HFF-Myc (cell line): ENCODE measurements at places on chromosomes 2 and 18.

- DNase-seq = peak; percentile 59
Observed at GRCh38 chr2:23480957-23481797, 96.2 kb downstream of the KLHL29 start.

GRCh38 chr2:124536591-124536990 lies 511.5 kb downstream of the CNTNAP5 start:
- DNase-seq = no peak

DNA sequence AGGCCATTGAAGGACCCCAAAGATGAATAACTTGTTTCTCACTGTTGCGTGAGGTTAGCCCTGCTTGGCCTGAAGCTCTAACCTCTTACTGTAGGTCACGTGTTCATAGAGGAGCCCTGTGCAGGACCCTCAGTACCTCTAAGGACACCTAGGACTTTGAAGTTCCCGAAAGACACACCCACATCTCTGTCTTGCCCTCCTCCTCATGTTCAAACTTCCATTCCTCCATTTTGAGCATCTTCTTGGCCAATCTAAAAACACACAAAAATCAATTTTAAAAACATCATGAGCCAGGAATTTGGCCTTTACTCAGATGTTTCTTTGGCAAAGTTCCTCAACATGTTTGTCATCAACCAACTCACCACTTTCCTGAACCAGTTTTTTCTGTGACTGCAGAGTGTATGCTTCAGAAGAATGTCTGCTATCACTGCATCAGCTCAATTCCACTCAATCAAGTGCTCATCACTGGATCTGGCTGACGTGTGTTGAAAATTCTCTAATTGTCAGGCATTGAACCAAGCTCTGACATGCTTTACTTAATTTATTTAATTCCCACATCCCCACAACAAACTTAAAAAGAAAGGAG lies 101.6 kb downstream of the AP1S3 start:
- peak; percentile 60 for DNase-seq

DNA sequence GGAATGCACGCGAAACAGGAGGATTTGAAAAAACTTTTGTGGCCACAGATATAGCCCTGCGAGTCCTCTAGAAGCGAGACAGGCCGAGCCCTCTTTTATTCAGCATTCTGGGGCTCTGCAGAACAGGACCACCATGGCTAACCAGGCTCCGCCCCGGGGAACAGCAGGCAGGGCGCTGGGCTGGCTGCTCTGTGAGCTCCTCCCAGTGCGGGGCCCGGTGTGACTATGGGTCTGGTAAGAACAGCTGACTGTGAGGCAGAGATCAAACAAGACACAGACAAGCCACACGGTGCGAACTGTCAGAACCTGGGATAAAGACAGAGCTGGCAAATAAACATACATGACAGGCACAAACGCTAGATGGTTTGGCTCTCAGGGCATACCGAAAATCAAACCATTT lies 15.5 kb downstream of the PXDN start:
- DNase-seq = no peak

DNA sequence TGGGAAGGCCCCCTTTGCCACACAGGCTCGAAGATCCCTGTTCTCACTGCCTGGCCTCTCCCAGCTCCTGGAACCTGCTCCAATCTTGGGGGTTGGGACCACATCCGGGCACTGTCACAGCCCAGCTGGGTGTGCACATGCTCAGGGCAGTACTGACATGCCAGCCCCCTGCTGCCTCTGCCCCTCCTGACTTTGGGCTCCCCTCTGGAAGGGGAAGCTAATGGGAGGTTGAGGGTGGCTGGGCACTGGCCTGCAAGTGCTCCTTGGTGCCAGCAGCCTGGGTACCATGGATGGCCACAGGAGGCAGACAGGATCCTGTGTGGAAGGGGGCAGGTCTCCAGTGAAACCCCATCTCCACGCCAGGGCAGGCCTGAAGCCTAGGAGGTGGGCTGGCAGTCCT lies 126.1 kb upstream of the NOL4 start:
- no peak for DNase-seq

DNA sequence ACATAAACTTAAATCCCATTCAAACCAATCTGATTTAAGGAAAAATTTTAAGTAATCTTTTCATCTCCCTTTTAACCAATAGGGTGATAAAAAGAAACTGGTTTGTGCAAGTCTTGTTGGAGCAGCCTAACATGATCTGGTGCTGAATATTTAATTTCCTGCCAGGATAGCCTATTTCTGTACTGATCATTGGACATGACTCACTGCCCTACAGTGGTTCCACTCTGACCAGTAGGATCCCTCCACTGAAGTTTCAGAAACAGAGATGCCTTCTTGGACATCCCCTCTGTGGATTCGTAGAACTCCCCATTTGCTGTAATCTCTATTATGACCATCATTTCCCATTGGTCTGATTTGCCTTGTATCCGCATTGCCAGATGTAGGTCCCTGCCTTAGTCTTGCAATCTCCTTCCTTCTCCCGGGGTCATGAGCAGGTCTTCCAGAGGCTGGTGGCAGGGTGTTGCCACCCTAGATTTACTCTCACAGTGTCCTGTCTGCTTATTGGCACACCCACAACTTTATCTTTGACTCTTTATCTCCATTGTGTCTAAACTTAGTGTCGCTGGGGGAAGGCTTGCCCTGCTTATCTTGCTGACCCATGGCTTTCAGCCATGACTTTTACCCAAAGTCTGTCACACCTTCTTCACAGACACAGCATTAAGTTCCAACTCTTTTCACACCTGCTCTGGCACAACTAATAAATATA lies 12.3 kb upstream of the SETBP1 start:
- no peak for DNase-seq

DNA sequence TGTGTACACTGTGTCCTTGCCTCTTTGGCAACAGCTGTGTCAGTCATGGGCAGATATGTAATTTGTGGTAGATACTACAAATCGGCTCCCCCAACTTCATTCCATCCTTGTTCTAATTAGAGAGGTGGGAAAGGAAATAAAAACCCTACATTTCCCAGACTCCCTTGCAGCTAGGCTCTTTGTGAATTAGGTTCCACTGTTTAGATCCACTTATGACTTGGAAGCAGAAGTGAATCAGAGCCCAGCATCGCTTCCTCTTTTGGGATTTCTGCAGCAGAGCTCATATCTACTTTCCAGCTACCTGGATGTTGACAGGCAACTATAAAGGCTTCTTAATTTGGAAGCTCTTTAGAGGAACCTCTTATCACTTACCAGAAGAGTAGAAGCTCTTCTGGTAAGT lies 34.1 kb upstream of the NARS1 start:
- no peak for DNase-seq

GRCh38 chr18:36415171-36415570 lies 117.7 kb downstream of the FHOD3 start:
- DNase-seq = no peak

- no peak for DNase-seq
Observed at GRCh38 chr2:13578547-13578946, 861.8 kb downstream of the TRIB2 start.

DNA sequence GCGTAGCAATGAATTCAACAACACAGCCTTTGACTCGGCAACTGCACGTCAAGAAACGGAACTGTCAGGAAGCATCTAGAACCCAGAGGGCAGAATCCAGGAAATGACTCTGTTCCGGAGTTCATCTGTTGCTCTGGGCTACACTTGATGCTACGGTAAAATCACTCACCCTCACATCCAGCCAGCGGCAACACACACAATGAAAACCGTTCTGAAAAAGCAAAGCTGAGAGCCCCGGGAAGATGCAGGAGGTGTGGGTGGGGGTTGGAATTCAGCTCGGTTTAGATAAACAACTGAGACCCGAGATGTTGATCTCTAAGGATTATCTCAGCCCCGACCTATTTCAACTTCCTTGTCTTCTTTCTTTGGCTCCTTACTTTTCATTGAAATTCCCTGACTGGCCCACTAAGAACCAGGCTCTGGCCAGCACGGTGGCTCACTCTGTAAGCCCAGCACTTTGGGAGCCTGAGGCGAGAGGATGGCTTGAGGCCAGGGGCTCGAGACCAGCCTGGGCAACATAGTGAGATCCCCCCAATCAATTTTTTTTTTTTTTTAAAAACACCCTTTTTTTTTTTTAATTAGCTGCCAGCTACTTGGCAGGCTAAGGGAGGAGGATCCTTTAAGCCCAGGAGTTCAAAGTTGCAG lies 13.3 kb upstream of the RAB17 start:
- DNase-seq = no peak

- no peak for DNase-seq
Observed at GRCh38 chr2:68970566-68971265, 3.7 kb upstream of the GKN1 start.

DNA sequence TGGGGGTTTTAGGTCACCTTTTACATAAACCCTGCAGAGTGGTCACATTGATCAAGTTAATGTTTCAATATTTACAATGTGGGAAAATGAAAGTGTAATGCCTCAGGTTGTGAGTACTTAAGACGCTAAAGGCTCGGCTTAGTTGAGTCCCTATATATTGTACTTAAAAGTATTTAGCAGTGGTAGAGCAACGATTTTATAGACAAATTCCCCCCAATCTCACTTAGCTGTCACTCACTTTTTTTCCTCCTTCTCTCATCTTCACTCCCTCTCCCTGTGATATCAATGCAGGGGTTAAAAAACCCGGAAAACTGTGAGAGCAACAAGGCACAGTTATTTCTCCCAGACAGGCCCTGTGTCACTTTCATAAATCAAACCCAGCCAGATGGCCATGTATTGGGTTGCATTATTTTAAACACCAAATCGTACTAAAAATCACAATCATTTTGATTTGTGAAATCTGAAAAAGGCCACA lies 5.4 kb downstream of the POU3F3 start:
- DNase-seq = no peak

GRCh38 chr18:59067873-59068272 lies 71.8 kb upstream of the SEC11C start:
- DNase-seq = no peak
